ENCODE measurements at places on chromosomes 13 and 19.

- no peak for DNase-seq
Measured at GRCh38 chr13:66543780-66544179, 686.4 kb downstream of the PCDH9 start.

- DNase-seq = no peak
Measured at GRCh38 chr13:27168086-27168485, 3.5 kb downstream of the USP12 start.

- no peak for DNase-seq
Measured at GRCh38 chr13:34459856-34460255, 482.2 kb upstream of the NBEA start.

DNA sequence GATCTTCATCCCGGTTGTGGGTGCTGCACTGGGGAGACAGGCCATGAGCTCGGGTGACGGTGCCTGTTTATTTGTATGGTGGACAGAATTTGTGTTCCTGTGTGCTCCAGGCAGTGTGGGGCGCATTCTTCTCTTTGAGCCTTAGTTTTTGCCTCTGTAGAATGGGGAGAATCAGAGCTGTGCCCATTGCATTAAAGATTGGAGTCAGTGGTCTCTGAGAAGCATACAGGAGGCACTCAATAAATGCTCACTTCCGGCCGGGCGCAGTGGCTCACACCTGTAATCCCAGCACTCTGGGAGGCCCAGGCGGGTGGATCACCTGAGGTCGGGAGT, 23.0 kb downstream of the NFIC start:
- no peak for DNase-seq

GRCh38 chr13:41645331-41645730, 188.0 kb downstream of the RGCC start:
- no peak for DNase-seq

- DNase-seq = no peak
Measured at GRCh38 chr13:91836553-91836952, 438.1 kb downstream of the GPC5 start.

Measured in NCI-H1694 treated with DMSO at 0.1 percent for 48 hours (cell line).